Dorsolateral prefrontal cortex (tissue), 122 donors: ENCODE measurements at places on chromosomes 3 and 15.

GRCh38 chr3:133868186-133868585, 27.5 kb downstream of the RAB6B start:
- DNase-seq, result no peak

DNA sequence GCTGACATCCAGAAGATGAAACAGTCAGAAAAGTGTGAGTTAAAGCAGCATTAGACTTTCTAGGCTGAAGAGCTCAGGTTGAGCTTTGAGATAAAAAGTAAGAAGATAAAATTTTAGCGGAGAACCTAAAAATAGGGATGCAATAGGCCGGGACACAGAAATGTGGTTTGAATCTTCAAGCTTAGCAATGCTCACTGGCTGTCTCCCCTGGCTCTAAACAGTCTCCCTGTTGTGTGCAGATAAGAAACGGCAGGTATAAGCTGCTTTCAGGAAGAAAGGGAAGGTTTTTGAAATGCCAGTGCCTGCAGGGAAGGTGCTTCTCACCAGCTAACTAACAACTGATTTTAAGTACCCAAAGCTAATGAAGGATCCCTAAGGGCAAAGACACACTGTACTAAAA, 718.7 kb upstream of the SGO1 start:
- DNase-seq, result no peak

DNA sequence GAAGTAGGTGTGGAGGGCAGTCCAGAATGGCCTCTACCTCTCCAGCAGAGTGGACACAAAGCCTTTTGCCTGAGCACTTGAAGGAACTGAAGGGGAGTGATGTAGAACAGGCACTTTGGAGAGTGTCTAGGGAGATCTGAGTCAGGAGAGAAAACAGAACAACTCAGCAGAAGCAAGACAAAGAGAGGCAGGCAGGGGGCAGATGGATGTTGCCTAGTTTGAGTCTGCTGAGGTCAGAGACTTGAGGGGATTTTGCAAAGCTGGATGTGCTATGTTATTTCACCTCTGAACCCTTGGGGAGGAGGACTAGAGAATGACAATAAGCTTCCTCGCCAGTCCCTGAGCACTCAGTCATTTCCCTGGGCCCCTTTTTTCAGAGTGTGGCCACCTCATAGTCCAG, 366.4 kb downstream of the EPHB1 start:
- no peak for DNase-seq

DNA sequence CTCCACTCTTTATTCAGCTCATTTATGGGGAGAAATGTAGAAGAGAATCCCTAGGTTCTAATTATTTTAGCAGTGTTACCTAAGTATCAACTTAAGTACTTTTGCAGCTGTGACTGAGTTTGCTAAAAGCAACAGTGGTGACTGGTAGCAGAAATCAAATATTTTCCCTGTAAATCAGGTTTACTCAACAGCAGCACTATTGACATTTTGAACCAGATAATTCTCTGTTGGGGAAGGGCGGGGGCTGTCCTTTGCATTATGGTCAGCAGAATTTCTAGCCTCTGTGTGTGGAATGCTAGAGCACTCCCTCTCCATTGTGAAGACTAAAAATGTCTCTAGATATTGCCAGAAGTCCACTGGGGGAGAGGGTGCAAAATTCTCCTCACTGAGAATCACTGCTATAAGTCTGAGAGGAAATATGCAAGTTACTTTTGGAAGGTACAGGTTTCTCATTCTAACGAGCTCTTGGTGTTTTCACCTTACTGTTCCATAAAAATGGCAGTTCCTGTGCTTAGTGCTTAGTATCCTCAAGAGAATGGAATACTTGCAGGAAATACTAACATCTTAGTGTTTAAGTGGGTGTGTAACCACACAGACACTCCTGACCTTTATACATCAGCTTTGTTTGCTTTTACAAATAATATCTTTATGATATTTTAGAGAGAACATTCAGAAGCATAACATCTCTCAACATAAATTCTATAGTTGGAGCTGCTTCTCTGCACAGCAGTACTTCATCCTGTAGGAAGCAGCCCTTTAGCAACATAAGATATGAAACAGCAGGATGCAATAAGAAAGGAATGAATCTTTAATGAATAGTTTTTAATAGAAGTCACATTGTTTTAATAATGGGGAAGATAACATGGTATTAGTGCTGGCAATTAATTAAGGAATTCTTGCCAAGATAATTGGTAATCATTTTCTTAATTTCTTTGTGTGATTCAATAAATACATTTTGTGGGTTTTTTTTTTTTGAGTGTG, 246.5 kb upstream of the GOLIM4 start:
- DNase-seq, result no peak

DNA sequence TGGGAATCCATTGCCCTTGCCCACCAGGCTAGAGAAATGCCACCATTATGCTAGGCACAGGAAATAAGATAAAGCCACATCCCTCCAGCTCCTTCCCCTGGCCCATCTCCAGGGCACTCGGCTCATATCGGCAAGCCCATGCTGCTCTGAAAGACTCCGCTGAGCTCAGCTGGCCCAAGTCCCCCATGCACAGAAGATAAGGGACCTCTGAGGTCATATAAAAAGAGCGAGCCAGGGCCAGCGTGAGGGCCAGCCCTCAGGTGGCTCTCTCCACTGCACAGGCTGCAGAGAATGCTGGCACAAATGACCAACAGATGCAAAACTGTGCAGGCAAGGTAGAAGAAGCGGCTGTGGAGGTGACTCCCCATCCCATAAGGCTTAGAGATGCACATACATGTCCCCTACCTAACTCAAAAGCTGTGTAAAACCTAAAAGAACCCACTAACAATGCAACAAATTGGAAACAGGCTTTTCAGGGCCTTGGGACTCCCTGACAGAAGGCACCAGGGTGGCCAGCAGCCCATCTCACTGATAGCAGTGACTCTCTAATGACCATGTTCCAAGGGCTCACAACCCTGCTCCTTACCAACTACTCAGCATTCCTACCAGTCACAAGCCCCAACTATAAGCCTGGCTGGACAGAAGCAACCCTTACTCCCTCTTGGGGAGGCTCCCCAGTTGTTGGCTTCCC, 3.0 kb downstream of the RAB6B start:
- no peak for DNase-seq

DNA sequence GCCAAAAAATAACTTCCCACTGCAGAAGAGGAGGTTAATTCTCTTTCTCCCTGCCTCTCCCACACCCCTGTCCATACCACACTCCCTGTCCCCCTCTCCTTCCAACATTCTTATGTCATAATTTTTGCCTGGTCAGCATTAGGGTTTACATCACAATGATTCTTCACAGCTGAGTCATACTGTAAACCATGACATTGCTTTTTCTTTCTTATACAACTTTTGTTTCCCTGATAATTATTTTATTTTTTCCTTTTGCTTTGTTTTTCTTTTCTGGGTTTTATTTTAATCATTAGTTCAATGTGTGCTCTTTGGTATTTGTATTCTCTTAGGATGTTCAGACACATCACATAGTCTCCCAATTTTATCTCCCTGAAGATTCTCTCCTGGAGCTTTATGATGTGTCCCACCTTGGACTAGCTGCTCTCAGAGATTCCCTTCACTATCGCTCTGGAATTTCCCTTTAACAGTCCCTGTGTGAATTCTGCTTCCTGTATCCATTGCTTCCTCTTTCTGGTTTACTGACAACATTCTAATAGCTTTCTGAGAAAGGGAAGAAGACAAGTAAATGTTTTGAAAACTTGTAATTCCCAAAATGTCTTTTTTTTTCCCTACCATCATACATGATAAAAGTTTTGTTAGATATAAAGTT, 70.7 kb downstream of the SOX2 start:
- no peak for DNase-seq

DNA sequence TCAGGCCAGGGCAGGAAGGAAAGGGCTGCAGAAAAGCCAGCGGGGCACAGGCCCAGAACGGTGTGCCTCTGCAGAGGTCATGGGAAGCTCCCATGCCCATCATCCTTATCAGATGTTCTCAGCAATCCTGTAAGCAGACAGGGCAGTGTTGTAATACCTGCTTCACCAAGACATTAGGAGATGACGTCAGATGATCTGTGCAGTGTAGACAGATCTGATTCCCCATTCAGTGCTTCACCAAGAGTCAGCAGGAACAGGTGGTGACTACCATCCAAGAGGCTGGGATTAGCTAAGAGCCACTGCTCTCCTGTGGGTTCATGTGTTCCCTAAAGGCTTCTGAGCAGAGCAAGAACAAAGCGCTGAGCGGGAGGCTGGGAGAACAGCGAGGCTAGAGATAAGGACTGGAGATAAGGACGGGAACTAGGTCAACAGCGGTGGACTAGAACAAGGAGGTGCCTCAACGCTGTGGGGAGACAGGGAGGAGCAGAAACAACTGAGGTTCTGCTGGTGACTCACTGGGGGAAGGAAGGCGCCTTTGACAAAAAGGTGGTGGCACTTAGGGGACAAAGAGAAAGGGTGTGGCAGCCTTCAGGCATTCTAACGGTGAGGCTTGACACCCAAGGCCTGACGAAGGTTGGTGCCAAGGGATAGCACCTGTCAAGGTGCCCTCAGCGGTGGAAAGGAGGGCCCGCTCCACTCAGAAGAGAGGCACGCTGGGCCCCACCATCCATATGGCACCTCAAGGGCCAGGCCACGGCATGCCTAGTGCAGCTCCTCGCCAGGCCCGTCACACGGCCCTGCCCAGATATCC, 28.4 kb downstream of the CCDC12 start:
- DNase-seq, result no peak

GRCh38 chr3:167673221-167673620, 19.5 kb upstream of the WDR49 start:
- DNase-seq, result no peak

DNA sequence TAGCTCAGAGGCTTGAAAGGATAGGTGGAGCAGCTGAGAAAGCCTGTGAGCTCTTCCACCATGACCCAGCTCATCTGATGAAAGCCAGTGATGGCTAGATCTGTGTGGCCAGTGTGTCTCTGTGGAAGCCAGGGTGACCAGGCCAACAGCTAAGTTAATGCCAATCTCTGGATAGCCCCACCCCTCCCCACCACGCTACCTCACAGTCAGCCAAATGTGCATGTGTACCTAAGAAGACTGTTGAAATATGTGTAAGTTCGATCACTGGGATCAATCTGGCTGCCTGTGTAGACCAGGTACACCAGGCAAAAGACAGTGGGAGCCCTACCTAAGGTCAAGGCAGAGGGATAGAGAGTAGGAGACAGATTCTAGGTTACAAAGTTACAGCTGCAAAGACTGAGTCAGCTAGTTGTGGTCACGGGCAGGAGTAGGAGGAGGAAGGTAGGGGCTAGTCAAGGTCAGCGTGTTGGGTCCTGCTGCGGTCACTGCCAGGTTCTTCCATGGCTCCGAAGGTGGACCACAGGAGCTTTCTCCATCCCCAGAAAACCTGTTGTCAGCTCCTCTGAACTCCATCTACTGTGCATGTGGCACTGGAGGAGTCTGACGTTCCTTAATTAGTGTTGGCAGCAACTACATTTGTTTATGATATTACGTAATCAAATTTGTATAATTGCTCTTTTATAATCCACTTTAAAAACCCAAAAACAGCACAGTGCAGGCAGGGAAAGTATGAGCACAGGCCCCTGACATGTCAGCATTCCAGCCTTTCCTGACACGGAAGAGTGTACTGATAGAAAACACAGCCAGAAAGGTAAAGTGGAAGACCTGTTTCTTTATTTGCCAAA, 318.0 kb downstream of the CLSTN2 start:
- no peak for DNase-seq
